Effector memory CD4-positive, alpha-beta T cell (primary cell): ENCODE measurements at places on chromosomes 13 and 19.

- DNase-seq: no peak
Observed at GRCh38 chr13:90237852-90238251, 1109.6 kb upstream of the MIR17HG start.

GRCh38 chr13:33204130-33204927 lies 81.2 kb downstream of the STARD13 start:
- no peak for DNase-seq

DNA sequence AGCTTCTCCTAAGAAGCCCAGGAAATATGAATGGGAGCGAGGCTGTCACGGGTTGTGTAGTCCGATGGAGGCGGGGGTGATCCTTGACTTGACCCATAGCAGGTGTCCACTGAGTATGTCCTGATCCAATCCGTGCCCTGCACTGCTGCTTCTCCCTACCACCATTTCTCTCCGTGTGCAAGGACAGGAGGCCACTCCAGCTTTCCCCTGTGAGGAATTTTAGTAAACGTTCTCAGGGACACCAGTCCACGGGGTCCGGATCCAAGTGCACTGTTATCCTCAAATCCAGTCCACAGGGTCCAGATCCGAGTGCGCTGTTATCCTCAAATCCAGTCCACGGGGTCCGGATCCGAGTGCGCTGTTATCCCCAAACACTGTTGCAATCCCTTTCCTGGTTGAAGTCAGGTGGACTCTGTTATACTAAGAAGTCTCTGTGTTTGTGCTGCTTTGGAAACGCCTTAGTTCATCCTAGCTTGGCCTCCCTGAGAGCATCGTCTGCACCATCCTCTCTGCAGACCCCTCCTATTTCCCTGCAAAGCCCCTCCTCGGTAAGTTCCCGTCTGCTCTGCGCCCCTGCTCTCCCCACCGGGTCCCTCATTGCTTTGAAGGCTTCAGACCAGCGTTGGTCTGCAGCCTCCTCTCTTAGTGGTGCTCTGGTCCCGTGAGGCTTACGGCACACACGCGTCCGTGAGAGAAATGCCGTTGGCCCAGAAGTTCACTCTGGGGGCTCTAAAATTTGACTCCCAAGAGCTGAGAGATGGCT lies 303.5 kb downstream of the TEX29 start:
- DNase-seq: no peak

GRCh38 chr13:34179481-34179880 lies 361.5 kb downstream of the RFC3 start:
- DNase-seq: no peak

- DNase-seq: no peak
Observed at GRCh38 chr19:5536337-5536894, 31.3 kb downstream of the TINCR start.

DNA sequence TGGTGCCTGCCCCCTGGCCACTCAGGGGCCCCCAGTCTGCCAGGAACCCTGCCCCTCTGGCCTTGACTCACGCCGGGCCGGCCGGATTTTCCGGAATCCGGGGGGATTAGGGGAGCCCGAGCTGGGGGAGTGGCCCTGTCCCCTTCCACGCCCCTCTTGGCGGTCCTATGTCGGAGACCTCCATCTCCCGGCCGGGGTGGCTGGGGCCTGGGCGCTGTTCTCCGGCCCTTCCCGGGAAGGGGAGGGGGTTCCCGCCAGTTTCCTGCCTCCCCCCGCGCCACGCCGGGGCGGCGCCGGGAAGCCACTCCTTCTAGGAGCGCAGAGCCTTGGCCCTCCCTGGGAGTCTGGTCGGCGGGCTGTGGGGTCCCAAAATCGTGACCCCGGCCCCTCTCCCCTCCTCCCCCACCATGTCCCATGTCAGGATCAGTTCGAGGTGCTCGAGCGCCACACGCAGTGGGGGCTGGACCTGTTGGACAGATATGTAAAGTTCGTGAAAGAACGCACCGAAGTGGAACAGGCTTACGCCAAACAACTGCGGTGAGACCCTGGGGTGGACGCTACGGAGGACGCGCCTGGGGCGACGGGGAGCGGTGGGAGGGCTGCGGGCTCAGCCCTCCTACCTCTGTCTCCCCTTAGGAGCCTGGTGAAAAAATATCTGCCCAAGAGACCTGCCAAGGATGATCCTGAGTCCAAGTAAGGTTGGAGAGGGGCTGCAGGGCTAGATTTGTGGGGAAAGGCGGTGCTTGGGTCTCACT lies 1.3 kb downstream of the TRIP10 start:
- DNase-seq: no peak

GRCh38 chr19:56748378-56748777 lies 76.8 kb upstream of the ZNF835 start:
- DNase-seq: no peak

DNA sequence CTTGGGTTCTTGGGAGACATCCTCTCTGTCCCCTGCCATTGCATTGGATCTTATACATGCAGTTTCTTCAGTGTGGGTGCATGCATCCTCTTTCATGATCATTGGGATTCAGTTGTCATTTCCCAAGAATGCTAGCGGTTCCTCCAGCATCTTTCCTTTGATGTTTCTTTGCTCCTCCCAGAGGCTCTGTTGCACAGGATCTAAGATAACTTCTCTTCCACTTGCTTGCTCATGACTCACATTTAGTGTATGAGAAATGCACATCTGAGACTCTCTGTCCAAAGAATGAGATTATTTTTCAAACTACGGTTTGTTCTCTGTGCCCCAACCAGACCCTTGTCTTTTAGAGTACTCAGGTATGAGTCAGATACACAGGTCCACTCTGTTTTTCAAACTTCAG lies 197.1 kb downstream of the NDFIP2 start:
- no peak for DNase-seq

DNA sequence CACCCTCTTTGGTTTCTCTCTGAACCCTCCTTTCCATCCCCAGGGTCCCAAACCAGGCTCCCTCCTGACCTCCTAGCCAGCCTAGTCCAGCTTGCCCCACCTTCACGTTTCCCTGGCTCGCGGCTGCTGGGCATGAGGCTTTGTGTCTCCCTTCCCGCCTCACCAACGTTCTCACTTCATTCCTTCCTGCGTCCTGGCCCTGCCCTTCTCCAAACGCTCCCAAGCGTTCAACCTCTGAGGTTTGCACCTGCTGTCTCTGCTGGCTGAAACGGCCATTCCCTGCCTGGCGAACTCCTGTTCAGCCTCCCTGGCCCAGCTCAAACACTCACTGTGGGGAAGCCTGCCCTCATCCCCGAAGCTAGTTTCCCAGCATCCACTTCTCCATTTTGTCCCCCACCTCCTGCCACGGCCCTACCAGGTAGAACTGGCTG lies 12.4 kb downstream of the EPS8L1 start:
- no peak for DNase-seq

- DNase-seq: no peak
Observed at GRCh38 chr13:112454648-112455334, 78.6 kb downstream of the SPACA7 start.

DNA sequence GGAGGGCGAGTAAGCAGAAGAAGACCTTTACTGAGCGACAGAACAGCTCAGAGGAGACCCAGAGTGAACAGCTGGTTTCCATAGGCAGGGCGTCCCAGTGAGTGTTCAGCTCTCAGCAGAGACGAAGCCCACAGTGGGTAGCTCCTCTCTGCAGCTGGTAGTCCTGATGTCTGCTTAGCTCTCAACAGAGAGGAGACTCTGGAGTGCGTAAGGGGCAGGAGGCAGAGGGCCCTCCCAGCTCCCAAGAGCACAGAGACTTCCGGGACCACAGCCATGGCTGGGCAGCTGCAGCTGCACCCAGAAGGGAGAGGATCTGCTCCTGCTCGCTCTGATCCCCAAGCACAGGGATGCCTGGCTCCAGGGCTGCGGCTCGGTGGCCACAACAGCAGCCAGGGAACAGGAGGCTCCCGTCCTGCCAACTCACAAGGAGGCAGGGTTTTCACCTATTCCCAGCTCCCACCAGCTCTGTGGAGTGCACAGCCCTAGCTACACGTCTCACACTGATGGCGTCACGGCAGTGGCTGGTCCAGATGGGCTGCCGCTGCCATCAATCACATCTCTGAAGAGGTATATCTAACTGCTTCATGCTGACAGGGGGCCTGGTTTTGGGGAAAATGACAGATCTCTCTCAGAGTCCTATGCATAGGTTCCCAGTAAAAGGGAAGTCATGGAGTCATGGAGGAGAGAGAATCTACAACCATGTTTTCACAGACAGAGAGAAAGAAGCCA lies 2660.1 kb upstream of the PCDH20 start:
- DNase-seq: no peak

- DNase-seq: peak; percentile 36
Observed at GRCh38 chr19:8487137-8487851, 15.1 kb downstream of the PRAM1 start.

DNA sequence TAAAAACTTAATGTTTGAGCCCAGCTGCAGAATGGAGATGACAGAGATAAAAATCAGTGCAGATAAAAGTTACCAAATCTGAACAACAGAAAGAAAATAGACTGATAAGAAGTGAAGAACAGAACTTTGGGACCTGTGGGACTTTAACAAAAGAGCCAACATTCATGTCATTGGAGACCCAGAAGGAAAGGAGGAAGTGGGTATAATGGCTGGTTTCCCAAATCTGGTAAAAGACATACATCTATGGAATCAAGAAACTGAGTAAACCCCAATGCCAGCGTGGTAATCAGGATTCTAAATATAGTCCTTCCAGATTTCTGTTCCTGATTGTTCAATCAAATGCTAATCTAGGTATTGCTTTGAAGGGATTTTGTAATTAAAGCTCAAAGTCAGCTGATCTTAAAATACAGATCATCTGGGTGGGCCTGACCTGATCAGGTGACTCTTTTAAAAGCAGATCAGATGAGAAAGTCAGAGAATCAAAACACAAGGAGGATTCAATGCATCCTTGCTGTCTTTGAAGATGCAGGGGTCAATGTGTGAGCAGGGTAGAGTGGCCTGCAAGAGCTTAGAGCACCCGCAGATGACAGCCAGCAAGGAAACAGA lies 25.3 kb upstream of the CEACAM20 start:
- no peak for DNase-seq

GRCh38 chr19:10852098-10852800 lies 4.0 kb downstream of the C19orf38 start:
- DNase-seq: no peak

DNA sequence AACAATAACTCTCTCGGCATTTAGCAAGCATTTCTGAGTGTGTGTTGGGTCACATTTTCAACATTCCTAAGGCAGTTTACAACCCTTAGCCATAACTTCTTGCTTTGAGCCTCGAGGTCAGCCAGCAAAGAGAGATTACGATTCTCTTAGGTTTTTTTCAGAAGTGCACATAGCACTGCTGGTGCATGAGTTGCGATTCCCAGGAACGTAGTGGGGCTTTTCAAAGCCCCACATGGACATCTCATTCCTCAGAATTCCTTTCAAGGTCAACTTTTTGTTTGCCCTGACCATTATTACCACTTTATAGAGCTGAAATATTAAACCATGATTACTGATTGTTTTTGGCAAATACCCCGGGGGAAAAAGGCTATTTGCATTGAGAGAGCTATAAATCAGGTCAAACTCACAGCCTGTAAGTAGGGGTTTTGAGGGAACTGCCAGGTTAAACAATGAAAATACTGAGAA lies 705.3 kb downstream of the GPC5 start:
- DNase-seq: no peak

DNA sequence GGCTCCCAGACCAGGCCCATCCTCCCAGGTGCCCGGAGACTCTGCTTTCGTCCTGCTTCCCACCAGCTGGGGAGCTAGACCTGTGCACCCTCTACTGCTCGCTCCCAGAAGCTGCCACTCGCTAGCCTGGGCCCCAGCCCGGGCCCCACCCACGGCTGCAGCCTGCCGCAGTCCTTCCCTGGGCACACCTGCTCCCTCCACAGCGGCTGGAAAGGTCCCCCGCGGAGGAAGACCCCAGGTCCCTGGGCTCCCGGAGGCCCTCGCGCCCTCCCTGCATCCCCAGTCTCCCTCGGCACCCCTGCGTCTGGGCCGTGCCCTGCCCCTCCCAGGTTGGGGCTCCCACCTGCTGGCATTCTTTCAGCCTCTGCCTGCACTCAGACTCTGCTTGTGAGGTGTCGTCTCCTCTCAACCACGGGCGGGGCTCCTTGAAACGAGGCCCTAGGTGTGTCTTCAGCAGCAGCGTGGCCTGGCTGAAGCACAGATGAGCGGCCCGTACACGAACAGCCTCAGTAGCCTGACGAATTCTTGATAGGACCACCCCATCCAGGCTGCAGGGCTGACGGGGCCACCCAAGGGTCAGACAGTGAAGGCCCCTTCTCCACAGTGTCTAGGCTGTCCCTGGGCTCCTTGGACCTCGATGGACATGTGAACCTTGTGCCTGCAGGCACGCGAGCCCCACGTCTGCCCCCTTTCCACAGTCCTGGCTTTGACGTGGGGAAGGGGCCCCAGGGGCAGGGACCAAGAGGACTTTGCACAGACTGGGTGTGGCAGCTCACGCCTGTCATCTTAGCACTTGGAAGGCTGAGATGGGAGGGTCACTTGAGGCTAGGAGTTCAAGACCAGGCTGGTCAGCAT lies 27.9 kb downstream of the DOT1L start:
- no peak for DNase-seq

DNA sequence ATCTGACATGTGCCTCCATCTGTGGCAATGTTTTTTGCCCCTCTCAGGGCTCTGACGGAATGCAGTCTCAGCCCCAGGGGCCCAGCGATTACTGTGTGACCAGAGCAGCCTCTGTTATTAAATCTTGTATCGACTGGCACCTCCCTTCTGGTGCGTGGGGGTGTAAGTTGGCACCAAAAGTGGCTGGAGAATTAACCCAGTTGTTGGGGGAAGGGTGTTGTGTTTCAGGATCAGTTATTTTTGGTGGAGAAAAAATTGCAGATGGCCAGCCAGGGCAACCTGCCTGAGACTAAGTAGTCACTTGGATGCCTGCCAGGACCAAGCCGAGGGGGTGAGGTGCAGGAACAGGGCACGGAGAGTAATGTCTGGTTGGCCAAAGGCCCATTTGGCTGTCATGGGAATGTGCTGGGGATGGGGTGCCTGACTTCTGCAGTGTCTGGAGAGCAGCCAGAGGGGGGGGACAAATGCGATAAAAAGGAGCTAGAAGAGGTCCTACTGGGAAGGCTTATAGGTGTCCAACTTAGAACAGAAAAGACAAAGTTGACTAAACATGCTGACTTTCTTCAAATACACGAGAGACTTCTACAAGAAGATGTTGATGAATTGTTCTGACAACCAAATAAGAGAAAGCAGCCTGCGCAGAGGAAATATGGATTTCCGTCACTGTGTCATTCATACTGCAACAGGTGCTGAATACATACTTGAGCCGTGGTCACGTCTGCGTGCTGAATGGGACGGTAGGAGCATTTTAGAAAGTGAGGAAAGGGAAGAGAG lies 69.8 kb downstream of the SIAH3 start:
- no peak for DNase-seq

- no peak for DNase-seq
Observed at GRCh38 chr13:43448605-43449336, 338.0 kb downstream of the ENOX1 start.

DNA sequence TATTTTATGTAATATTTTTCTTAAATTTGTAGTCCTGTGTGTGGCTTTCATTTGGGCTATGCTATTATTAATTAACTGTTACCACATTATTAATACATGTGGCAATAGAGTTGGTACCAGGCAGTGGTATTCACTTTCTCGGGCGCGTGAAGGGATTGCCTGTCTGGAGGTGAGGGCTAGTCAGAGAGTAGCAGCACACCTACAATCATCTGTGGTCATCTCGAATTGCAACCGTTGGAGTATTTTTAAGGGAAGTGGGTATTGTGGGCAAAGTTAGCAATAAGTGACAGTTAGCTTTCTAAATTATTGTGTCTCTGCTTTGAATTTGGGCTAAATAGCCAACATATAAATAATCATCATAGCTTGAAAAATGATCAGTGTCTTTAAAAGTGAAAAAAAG lies 20.0 kb upstream of the GPR18 start:
- no peak for DNase-seq
